CD8-positive, alpha-beta T cell (primary cell): ENCODE measurements at places on chromosomes 1 and 21.

- no peak for DNase-seq
Measured at GRCh38 chr21:45823100-45823681, 158.4 kb upstream of the COL6A1 start.

- no peak for DNase-seq
Measured at GRCh38 chr1:5364591-5364990, 627.6 kb downstream of the NPHP4 start.

DNA sequence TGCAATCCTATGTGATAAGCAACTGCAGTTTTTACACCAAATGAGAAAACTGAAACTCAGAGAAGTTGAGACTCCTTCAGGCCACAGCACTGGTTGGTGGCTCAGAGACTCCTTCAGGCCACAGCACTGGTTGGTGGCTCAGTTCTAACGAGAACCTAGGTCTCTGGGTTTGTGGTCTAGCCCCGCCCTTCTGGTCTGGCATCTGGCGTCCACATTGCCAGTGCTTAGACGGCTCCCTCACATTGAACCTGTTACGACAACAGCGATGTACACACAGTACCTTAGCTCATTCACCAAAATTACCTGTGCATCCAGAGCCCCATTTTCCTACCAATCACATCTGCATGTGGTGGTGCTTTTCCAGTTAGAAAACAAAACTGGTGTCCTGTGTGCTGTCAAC lies 66.1 kb downstream of the NID1 start:
- peak; percentile 40 for DNase-seq

DNA sequence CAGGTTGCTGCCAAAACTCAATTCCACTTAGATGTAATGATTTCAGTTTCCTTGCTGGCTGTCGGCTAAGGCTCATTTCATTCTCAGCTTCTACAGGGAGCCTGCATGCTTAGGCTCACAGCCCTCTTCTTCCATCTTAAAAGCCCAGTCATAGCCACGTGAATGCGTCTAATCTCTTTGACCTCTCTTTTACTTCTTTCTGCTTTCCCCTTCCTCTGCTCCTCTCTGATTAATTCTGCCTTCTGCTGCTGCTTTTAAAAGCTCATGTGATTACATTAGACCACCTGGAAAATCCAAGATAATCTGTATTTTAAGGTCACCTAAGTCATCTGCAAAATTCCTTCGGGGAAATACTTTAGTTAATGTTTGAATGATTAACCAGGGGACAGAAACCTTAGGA lies 812.8 kb upstream of the BRINP3 start:
- DNase-seq, result no peak

- no peak for DNase-seq
Measured at GRCh38 chr1:181577475-181577874, 94.2 kb downstream of the CACNA1E start.

DNA sequence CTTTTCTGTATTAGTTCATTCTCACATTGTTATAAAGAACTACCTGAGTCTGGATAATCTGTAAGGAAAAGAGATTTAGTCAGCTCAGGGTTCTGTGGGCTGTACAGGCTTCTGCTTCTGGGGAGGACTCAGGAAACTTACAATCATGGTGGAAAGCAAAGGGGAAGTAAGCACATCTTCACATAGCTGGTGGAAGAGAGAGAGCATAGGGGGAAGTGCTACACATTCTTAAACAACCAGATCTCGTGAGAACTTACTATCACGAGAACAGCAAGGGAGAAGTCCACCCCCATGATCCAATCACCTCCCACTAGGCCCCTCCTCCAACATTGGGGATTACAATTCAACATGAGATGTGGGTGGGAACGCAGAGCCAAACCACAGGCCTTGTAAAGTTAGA lies 37.9 kb upstream of the AHCTF1 start:
- no peak for DNase-seq

DNA sequence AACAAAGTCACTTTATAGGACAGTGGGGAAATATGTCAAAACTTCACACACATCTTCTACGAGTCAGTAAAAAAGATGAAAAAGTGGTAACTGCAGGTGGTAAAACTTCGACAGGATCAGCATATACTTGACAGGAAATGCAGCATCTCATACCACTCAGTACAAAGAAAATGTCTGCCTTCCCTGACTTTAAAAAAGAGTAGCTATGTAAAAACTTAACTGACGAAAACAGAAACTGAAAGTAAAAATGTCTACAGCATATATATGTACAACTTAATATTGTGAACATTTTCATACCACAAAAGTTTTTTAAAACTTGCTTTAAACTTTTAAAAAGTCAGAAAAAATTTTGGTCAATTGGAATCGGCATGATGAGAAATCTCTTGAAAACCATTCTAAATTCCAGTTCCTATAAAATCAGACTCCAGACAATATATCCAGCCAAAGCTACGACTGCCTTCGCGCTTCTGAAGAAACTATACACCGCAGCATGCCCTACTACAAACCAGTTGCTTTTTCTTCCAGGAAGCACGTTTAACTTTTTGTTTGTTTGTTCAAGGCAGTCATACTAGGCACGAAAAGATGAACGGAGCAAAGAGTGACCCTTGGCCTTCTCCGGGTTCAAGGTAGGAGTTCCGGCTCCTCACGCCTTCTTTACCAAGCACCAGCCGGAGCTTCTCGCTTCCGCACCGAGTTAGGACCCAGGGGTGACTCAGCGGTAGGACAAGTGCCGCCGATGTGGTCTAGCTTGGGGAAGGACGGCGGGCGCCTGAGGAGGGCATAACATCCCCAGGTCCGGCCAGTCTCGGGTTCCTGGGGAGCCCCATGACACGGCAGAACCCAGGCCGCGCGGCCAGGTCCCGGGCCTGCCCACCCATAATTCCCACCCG lies 612 bp downstream of the PSMA5 start:
- DNase-seq, result peak; percentile 67

GRCh38 chr1:238982736-238983135 lies 403.6 kb upstream of the CHRM3 start:
- DNase-seq, result no peak

DNA sequence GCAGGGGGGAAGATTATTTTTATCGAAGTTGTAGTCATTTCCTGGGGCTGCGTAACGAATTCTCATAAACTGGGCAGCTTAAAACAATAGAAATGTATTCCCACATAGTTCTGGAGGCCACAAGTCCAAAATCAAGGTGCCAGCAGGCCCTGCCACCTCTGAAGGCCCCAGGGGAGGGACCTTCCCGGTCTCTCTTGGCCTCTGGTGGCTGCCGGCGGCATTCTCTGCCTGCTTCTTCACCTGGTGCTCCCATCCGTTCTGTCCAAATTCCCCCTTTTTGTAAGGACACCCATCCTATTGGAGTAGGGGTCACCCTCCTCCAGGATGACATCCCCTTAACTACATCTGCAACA lies 92.8 kb downstream of the PDE9A start:
- DNase-seq, result no peak

GRCh38 chr1:153343040-153343681 lies 5.5 kb downstream of the PGLYRP4 start:
- no peak for DNase-seq

- DNase-seq, result no peak
Measured at GRCh38 chr1:207832796-207833195, 78.1 kb downstream of the CD34 start.

- DNase-seq, result no peak
Measured at GRCh38 chr1:230057100-230057499, 9.9 kb upstream of the GALNT2 start.

GRCh38 chr1:224170343-224170742 lies 12.7 kb upstream of the DEGS1 start:
- no peak for DNase-seq

DNA sequence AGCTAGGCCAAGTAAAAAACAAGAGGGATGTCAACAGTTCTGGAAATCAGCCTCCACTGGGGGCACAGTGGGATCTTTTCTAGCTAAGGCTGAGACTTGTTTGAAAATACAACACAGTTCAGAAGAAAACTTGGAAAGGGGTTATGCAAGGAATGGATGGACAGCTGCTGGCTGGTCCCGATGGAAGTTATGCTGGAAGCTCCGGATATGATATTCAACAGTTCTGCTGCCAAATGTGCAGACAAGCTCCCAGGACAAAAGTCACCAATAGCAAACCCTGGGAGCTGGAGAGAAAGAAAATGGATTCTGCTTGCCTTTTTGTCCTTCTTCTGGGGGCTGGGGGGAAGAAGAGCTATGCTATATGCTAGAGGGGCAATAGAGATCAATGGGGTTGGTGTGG lies 14.3 kb downstream of the LMX1A start:
- DNase-seq, result no peak

DNA sequence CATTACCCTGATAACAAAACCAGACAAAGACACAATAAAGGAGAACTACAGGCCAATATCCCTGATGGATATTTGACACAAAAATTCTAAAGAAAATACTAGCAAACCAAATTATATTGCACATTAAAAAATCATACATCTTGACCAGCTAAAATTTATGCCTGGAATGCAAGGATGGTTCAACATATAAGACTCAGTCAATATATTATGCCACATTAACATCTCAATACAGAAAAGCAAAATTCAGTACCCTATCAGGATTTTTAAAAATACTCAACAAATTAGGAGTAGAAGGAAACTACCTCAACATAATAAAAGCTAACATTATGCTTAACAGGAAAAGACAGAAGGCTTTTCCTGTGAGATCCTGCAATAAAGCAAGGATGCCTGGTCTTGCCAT lies 177.1 kb downstream of the MAGI3 start:
- no peak for DNase-seq
